ENCODE measurements at places on chromosomes 6 and 20. TPM values are rescaled to one million over a fixed set of nuclear protein-coding genes. Genes with fewer than 3 reads are reported as not detected.

Gene PSMF1
- 119 TPM for total RNA-seq

Gene TSBP1
- not detected for total RNA-seq

Gene FAM162B
- 5.2 TPM for total RNA-seq

Gene SNAP25
- total RNA-seq: 0.97 TPM

Gene BPI
- not detected for total RNA-seq

Gene SPINT3
- total RNA-seq: not detected

Gene BHLHE23
- total RNA-seq: not detected

Gene TRIM10
- total RNA-seq: not detected

Gene SLC16A10
- 4.8 TPM for total RNA-seq

Gene HNF4A
- total RNA-seq: not detected

Gene CRYBG1
- 5.6 TPM for total RNA-seq

DNA sequence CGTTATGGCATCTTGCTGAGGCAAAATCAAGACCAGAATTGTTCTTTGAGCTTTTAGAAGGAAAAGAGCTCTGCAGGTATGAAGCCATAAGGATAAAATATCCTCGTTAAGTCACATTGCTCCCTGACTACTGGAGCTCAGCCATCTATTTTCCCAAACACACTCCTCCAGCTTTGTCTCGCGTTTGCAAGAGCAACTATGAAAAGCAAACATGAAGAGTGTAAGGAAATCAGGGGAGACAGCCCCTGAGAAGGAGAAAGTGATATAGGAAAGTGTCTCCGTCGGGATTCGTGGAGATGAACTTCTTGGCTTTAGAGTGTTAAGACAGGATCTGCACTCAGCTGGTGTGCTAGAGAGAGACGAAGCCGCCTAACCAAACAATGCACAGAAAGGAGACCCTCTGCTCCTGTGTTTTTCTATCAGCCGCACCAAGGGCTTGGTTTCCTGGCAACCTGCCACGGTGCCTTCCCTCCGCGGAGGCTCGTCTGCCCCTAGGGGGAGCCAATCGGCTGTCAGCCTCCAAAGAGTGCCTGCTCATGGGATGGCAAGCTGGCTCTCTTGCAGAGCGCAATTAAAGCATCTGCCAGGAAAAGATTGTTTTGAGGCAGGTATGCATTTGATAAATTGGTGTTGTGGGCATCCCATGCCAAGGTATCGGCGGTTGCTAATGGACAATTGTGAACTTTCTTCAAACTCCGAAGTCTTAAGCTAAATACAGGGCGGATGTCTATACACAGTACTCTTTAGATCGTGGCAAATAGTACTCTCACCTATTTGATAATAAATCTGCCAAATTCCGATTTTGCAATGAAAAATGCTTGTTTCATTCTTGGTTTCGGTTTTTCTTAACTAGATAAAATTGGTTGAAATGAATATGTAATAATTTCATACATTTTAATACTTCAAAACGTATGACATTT is 603.2 kb downstream of the RNF144B start:
- DNase-seq: peak; percentile 83

- DNase-seq: no peak
These were observed 50.5 kb downstream of the PCNA start for GRCh38 chr20:5069141-5069806.

GRCh38 chr6:18491308-18492045 is 104.3 kb downstream of the RNF144B start:
- DNase-seq: no peak

DNA sequence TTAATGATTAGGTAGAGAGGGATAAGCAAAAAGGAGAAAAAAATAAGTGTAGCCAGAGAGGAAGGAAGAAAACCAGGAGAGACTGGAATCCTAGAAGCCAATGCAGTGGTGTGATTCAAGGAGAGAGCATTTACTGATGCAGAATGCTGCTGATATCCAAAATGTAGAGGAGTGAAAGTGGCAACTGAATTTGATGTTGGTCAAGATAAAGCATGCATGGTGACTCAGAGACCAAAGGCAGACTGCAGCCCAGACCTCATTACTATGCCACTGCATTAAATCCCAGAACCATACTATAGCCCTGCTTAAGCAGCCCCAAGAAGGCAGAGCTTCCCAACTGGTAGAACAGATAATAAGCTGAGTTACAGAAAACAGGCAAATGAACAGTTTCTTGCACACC is 15.8 kb downstream of the KLHL32 start:
- no peak for DNase-seq

GRCh38 chr6:160767647-160768019 is 65.6 kb downstream of the PLG start:
- DNase-seq: no peak

DNA sequence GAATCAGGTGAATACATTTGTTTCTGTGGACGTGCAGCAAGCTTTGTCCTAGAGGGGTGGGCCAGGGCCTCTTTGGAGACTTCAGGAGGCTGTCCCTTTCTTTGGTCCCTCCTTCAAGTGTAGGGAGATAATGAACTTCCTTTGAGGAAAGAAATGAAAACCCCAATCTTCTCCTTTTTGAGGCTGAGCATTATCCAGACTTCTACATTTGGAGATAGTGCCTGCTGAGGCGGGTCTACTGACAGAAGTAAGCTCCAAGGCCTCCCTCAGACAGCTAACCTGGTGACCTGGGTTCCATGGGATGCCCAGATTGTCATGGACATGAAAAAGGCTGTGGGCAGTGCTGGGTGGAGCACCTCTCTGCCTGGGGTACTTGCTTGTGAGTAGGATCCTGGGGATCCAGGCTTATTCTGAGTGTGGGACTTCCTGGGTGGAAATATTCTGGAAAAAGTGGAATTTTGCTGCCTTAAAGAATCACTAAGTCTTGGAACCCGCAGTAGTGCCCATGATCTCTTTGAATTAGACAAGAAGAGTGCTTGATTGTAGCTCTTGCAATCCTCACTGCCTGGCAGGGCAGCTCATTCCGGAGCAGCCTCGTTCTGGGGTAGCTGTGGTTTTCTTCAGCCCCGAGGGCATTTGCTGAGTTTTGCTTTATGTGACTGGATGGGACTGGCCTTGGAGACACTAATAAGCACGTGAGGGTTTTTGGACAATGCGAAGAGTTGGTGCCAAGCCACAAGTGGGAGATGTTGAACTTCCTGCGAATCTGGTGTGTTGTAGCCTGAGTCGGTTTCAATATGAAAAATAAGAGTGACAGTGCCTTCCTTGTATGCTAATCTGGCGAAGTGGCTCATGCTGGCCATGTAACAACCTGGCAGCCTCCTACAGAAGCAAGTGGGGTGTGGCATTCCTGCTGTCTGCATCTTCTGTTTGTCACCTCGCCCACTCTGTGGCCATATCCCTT is 28.1 kb downstream of the SNRNP48 start:
- DNase-seq: no peak

DNA sequence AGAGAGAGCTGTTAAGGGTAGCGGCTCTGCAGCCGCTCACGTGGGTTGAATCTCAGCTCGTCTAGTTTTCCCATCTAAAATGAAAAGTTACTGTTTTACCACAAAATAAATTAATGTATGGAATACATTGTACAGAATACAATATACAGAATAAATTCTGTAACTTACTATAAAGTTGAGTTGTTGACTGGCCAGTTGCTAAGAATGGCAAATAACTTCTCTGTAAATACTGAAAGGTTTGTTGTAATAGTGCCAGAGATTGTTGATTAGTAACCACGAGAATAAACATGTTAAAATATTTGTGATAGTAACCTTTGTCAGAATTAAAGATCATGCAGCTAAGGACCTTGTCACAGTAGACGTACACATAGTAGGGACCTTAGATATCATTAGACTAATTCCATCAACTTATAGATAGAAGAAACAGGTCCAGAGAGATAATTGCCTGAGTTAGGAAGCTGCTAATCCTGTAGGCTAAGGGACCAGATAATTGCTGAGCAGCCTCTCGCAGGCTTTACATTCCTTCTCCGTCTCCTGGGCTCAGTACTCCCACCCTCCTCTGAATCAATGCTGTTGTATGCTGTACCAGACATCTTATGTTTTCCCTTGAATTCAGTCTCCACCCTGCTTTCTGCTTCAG is 544 bp upstream of the NRM start:
- DNase-seq: no peak

GRCh38 chr6:128305228-128305627 is 215.2 kb downstream of the PTPRK start:
- DNase-seq: no peak

- DNase-seq: no peak
These were observed 2.5 kb downstream of the PDE7B start for GRCh38 chr6:135853986-135854385.

- DNase-seq: peak; percentile 23
These were observed 20.1 kb downstream of the C6orf141 start for GRCh38 chr6:49570474-49571079.
